ENCODE measurements at places on chromosomes 12 and 14.
A peak's percentile ranks its signal among the peaks of the same experiment; 100 is the strongest.

DNA sequence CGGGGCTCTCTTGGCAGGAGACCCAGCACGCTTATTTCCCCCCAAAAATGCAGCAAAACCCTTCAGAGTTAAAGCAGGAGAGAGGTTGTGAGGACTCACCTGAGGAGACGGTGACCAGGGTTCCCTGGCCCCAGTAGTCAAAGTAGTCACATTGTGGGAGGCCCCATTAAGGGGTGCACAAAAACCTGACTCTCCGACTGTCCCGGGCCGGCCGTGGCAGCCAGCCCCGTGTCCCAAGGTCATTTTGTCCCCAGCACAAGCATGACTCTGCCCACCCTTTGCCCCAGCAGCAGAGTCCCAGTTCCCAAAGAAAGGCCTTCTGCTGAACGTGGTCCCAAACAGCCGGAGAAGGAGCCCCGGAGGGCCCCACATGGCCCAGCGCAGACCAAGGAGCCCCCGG, 337.7 kb downstream of the TMEM121 start:
- DNase-seq: no peak

DNA sequence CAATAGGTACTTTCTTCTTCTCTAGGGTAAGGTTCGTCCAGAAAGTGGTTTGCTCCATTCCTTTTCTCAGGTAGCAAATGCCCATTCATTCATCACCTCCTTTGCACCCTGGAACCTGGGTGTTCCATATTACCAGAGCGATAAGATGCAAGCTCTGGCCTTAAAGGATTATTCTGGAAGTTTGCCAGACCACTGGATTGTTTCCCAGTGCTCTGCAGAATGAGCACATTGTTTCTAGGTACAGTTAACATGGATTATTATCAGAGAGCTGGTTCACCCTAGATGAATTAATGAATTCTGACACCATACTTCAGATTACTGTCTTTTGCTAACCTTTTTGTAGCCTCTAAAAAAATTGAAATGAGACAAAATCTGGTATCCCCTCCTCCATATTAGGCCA, 170.9 kb upstream of the BMP4 start:
- DNase-seq: no peak

DNA sequence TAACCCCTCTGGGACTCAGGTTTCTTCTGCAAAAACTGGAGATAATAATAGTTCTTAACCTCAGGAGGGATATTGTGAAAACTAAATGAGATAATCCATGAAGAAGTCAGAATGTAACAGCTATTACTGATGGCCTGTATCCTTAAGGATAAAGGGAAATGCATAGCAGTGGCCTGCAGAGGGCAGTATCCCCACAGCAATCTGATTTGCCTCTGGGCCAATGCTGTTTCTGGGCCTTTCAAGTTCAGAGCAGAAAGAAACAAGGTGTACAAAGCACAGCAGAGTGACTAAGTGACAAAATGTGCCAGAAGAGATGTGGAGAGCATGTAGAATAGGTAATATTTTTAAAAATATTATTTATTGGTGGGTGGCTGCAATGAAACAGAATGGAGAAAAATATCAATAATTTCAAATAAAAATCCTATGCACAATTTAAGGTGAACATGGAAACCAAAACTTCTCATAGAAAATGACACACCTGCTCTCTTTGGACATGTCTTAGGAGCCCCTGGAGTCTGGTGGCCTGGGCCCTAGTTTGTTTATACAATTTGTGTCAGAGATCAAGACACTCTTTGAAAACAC, 90.3 kb downstream of the C12orf75 start:
- peak; percentile 71 for DNase-seq

GRCh38 chr12:108477055-108477880, 37.8 kb upstream of the FICD start:
- no peak for DNase-seq

GRCh38 chr14:60204104-60204842, 39.1 kb upstream of the DHRS7 start:
- no peak for DNase-seq

DNA sequence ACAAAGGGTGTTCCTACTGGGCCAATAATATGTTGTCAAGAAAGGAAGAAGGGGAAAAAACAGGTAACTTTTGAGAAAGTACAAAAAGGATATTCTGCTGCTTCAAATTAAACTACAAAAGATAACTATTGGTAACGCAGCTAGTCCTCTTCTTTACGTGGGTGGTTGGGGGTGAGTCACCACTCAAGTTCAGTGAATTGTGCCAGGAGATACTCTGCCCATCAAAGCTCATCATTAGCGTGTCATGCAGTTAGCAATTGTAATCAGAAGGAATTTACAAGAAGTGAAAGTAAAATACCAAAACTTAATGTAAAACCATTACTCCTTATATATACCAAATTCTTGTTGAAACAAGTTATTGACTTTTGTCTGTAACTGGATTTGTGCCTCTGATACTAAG, 342.0 kb downstream of the NPAS3 start:
- no peak for DNase-seq

- no peak for DNase-seq
Observed at GRCh38 chr12:109336593-109336992, 11.1 kb upstream of the MYO1H start.

- DNase-seq: no peak
Observed at GRCh38 chr14:77882098-77882497, 82.2 kb downstream of the ADCK1 start.

- DNase-seq: no peak
Observed at GRCh38 chr14:42535397-42535796, 928.7 kb downstream of the LRFN5 start.

DNA sequence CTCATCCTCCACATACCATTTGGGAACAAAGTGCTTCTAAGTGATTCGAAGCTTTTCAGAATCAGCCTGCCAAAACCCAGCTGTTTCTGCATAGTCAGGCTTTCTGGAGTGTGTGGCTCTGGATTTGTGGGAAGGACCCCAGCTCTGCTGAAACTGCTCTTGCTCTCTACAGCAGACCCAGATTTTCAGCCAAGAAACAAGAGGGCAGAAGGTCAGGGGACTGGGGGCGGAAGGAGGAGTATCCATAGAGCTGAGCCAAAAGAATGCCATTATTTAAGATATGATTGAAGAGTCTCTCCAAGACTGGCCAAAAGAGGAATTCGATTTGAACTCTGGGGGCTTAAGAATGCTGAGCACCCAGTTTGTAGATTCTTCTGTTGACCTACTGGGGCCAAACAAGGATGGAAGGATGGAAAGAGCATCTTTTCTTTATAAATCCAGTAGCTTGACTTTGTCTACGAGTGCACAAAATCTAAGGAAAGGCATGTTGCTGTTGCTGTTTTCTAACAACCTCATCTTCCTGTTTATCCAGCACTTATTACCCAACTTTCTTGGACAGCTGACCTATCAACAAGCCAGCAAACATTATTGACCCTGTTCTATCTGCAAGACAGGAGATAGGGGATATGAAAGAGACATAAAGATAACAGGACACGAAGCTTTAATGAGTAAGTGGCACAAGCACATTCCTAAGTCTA, 29.2 kb downstream of the FBLN5 start:
- peak; percentile 47 for DNase-seq

- DNase-seq: no peak
Observed at GRCh38 chr12:27455589-27455988, 9.1 kb downstream of the SMCO2 start.

GRCh38 chr14:74585406-74586335, 26.4 kb downstream of the LTBP2 start:
- DNase-seq: no peak

DNA sequence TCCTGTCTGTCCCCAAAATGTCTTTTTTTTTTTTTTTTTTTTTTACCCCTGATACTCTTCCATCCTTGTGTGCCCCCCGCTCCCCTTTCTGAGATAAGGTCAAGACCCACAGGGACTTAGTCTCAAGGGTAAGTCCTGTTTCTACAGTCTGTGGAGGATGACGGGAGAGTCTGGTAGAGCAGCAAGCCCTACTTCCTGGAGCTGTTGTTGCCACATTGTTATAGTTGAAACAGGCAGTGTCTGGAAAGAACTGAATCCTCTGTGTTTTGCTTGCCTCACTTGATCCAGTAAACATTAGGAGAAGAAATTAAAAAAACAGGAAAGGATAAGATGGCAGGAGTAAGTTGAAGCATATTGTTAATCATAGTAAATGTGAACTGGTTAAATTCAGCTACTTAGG, 45.5 kb downstream of the ZNF664 start:
- no peak for DNase-seq

DNA sequence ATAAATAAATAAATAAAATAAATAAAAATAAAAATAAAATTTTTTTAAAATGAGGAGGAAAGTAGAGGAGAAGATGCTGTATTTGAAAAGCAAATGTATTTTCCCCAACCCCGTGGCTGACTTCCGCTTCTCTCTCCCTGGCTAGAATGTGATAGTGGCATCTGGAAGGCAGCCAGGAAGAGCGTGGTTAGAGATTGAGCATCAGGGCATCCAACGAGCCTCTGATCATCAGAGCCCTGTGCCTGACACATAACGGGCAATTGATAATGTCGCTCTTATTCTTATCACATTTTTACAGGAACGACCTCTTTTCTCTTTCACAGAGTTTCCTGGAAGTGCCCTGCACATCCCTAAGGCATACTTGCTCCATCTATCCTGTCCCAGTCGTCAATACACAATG, 496.9 kb upstream of the TMEM132C start:
- DNase-seq: peak; percentile 12

GRCh38 chr14:100806386-100806785, 19.5 kb upstream of the MEG3 start:
- no peak for DNase-seq

- no peak for DNase-seq
Observed at GRCh38 chr12:110234755-110235154, 46.3 kb upstream of the ATP2A2 start.

DNA sequence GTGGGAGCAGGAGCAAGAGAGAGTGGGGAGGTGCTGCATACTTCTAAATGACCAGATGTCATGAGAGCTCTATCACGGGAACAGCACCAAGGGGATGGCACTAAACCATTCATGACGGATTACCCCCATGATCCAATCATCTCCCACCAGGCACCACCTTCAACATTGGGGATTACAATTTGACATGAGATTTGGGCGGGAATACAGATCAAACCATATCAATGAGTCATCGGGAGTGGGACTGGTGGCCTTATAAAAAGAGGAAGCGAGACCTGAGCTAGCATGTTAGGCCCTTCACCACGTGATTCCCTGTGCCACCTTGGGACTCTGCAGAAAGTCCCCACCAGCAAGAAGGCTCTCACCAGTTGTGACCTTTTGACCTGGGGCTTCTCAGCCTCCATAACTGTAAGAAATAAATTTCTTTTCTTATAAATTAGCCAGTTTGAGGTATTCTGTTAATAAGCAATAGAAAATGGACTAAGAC, 28.7 kb downstream of the COX8C start:
- no peak for DNase-seq

GRCh38 chr12:120064054-120064940, 52.3 kb downstream of the RAB35 start:
- DNase-seq: no peak

Data from mucosa of gallbladder (tissue), 1 donor.